ENCODE measurements at places on chromosomes 3 and 15.

DNA sequence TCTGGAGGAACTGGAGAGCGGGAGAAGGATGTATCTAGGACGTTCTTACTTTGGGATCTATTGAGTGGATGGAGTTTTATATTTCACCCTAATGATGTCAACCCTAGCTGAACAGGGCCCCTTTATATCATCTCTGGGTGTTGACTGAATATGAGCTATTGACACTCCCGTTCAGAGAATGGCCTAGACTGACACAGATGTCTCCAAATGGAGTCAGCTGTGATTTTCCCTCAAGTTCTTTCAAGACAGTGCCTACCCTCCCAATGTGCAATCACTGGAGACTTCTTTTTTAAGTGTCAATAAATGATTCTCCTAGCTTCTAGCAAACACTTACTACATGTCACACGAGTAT is 63.8 kb downstream of the FRMD4B start:
- DNase-seq, result no peak

DNA sequence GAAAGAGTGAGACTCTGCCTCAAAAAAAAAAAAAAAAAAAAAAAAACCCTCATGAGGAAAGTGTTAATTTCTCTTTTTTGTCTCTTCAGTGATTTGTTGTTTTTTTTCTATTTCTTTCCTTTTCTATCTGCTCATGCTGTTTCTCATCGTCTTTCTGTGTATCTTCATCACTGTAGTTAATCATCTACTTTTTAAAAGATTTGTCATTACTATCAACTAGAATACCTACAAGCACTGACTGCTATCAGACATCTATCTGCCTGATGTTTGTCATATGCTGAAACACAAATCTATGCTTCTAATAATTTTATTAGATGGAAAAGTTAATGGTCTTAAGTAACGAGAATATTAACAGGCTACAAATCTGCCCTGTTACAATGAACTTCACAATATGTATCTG is 26.8 kb downstream of the CCDC14 start:
- no peak for DNase-seq

DNA sequence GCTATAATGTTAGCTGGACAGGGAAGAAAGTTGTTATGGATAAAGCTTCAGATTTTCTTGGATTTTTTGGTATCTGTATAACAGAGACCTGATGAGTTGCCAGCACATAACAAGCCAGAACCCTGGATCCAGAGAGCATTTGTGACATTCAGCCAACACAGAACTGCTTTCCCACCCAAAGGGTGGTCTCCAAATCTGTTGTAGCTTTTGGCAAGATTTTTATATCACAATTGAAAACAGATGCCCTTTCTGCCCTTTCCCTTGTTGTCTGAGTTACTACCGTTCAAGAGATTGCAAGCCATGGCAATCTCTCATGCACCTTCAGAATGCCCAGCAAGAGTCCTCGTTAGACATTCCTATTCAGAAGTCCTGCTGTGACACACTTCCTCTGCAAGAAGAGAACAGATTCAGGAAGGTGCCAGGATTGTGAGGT is 107.6 kb upstream of the FGF7 start:
- no peak for DNase-seq

- peak; percentile 79 for DNase-seq
Observed at GRCh38 chr3:25663869-25664811, 567 bp downstream of the TOP2B start.

DNA sequence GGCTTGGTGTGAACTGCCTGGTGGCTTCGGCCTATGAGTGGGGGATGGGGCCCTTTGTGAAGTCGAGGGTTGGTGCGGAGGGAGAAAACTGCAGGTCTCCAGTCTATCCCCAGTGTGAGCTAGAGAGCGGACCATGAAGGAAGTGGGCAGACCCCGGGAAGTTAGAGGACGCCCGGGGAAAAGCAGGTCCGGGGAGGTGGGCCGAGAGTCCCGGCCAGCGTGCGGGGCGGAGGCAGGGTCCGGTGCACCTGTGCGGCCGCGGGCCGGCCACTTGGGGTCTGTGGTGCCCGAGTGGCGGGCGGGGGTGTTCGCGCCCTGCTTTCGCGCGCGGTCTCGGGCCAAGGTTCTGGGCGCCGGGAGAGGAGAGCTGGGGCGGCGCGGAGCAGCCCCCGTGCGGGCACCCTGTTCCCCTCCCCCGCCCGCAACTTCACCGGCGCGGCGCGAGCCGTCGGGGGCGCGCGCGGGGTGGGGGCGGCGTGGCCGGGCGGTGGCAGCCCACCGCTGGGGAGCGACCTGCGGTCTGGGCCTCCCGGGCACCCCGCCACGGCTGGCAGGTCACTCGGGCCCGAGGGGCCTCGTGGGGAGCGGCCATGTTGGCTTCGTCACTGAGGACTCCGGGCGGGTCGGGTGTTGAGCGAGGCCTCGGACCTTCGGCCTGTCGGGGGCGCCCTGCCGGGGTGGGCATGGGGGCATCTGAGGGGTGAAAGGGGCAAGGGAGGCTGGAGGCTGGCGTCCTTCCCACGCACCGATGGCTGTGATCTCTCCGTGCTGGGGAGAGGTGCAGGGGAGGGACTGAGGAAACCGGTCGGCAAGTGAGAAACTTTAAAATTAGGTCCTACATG is 4.8 kb downstream of the UBE2E1 start:
- peak; percentile 58 for DNase-seq

GRCh38 chr15:99424978-99425656 is 140.7 kb upstream of the MEF2A start:
- DNase-seq, result peak; percentile 73

- DNase-seq, result no peak
Observed at GRCh38 chr3:142033292-142033691, 116.1 kb downstream of the TFDP2 start.

- no peak for DNase-seq
Observed at GRCh38 chr15:85010386-85011159, 28.9 kb downstream of the PDE8A start.

- no peak for DNase-seq
Observed at GRCh38 chr15:100020189-100020588, 287.0 kb upstream of the LYSMD4 start.

DNA sequence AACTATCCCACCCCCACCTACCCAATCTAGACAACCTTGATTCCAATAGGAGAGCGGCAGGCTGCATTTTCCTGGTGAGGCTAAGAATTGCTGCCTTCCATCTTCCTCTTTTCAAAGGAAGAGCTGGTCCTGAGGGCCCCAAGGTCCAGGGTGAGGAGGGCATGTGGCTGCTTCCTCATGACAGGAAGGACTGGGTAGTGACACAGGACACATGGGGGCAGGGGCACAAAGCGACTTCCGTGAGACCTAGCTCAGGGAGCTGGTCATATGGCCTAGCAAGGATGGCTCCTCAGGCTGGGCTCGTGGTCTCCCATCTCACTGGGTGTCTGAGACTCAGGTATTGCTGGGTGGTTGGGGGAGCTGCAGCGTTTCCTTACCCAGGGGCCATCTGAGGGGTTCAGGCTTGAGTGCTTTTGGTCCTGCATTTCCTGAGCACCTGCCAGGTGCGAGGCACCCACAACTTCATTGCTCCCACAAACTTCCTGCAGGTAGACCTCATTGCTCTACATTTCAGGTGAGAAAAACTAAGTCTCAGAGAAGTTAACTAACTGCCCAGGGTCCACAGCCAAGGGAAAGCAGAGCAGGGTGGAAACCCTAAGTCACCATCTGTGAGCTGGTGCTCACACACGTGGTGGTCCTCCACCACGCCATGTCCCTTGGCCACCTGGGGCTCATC is 160.0 kb upstream of the TLE3 start:
- no peak for DNase-seq

GRCh38 chr3:100009276-100010086 is 104.8 kb downstream of the FILIP1L start:
- no peak for DNase-seq

- no peak for DNase-seq
Observed at GRCh38 chr15:77633913-77634265, 1.2 kb upstream of the LINGO1 start.

DNA sequence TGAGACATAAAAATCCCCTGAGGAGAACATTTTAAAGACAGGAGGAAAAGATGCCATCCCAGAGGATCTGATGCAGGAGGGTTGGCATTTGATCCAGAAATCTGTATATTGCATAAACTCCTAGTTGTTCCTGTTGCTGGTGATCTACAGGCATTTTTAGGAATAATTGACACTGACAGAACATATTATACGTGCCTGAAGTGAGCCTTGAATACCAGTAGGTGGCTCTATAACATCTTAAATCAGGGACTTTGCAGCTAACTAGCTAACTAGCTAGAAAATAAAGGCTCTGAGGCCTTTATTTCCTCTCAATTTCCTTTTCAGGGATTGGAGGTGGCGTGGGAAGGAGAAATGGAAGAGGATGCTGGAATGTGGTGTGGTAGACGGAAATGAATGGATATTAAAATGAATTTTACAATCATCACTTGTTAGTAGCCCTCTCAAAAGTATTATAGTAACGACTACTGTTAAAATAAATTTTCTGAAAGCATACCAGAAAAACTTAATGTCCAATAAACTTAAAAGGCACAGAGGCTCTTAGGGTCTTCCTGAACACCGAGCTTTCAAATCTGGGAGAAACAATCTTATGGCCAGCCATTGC is 73.8 kb upstream of the ZBED2 start:
- DNase-seq, result no peak

DNA sequence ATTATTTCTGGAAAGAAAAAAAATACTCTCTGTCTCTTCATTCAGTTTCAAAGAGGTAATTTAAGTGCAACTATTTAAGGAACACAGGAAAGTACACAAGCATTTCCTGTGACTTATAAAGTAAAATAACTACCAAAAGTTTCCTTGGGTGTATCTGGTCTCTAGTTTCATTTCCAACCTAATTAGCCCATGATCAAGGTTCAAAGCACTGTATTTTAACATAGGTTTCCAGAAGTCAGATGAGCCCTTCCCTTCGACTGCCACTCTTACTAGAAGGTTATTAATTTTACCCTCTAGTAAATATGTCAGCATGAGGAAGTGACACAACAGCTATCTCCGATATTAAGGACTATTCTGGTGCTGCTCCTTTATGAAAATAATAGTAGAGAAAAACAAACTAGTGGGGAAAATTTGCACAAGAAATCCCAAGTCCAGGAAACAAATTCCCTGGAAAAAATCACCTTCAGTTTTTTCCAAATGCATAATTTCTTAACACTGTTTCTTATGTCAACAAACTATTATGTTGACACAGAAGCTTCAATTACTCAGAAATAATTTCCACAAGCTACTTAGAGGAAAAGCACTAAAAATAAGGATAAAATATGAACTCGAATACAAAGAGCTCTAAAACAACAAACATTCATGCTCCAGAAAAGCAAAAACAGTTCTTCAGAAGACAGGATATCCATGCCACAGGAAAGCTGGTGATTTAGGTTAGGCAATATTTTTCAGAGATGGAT is 35.3 kb downstream of the CCPG1 start:
- no peak for DNase-seq

- DNase-seq, result no peak
Observed at GRCh38 chr3:15217841-15218267, 11.8 kb downstream of the CAPN7 start.

GRCh38 chr15:42453826-42454225 is 37.1 kb downstream of the ZNF106 start:
- no peak for DNase-seq

DNA sequence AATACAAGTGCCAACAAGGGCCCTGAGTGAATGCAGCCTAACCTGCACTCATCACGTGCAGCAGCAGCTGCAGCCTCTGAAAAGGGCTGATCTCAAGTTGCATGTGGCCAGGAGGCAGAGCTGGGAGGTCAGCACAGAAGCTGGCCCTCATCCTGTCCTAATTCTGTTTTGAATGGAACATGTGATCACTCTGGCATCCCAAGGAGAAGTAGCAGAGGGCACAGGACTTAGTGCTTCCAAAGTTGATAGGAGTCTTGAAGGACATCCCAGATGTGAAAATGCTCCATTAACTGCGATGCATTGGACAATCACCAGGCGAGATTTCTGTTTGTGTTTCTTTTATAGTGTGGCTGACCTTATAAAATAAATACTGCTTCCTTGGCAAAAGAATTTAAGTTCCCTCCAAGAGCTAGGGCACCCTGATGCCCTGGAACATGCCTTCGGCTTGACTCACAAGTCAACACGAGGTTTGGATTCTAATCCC is 31.6 kb upstream of the STAG1 start:
- DNase-seq, result no peak

- no peak for DNase-seq
Observed at GRCh38 chr3:58962040-58962651, 87.7 kb downstream of the CFAP20DC start.

- DNase-seq, result no peak
Observed at GRCh38 chr3:61780016-61780415, 218.6 kb downstream of the PTPRG start.

GRCh38 chr3:112303764-112304325 is 9.8 kb upstream of the SLC9C1 start:
- peak; percentile 31 for DNase-seq

DNA sequence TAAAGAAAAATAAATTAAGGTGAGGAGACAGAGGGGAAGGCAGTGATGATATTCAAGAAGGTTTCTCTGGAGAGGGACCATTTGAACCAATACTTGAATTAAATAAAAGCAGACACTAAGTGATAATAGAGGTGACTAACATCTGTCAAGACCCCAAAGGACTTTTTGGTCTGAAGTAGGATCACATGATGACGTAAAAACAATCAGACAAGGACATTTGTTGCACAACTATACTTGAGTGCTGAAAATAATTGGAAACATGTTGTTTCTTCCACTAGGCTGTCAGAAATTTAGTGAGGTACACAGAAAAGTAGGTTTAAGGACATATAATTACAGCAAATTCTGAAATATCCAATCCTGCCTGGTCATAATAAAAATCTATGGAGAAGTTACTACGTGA is 179.5 kb downstream of the WNT5A start:
- DNase-seq, result no peak

DNA sequence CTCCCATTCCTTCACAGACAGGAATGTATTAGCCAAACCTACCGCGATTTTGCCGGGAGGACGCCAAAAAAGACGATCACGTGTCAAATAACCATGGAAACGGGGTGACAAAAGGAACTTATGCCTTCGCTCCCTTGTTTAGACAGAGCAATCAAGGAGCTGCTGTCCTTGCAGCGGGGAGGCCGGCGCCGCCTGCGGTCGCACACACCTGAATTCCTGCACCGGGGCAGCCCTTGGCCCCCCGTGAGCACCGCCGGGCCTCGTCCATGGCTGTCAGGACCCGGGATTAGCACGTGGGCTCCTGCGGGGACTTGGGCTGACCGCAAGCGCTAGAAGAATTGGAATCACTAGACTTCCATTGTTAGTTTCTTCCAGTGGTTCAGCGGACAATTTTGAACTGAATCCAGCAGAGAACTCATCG is 193.1 kb downstream of the SHQ1 start:
- DNase-seq, result no peak

DNA sequence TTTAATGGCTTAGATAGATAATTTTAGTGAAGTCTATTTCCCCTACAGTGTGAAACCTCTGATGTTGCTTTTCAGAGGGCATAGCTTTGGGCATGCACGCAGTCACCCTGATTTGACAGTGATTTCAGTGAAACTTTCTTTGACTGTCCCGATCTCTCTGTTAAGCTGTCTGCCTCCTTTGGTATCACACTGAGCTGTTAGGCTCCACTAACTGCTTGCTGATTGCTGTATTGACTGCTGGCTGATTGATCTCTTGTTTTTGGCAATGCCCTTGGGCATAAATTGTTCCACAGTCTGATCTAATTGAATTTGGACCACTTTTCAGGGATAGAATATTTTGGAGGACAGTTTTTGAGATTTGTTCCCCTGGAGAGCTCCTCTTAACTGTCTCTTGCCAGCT is 68.5 kb upstream of the CCDC54 start:
- DNase-seq, result no peak

Measured in activated CD8-positive, alpha-beta T cell treated with anti-CD3 and anti-CD28 coated beads for 36 hours (primary cell).